ENCODE measurements at places on chromosomes 6 and 20. TPM values are rescaled to one million over a fixed set of nuclear protein-coding genes. Genes with fewer than 3 reads are reported as not detected.

DNA sequence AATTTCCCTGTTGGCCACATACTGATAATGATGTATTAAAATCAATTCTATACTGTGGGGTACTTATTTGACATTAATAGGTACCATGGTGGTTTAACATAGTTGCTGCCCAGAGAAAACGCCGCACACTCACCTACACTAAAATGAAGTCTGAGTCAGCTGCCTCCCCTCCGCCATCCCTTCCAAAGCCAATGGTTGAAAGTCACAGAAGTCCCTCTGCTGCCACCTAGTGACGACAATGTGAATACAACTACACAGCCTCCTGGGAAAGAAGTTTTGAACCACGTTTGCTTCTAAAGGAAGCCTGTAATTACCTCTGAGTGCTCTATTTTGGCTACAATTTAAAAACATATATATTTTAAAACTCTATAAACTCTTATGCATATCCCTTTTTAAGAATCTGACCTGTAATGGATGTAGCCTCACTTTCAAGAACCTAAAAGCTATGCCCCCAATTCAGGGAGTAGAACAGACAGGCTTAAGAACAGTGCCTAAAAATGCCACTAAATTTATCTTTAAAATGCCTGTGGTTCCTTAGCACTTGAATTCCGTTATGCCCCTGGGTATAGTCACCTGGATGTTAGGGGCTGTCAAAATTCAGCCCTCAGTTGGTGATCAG, 20.6 kb upstream of the ECI2 start:
- DNase-seq = peak; percentile 90

GRCh38 chr6:104855507-104855906, 4.2 kb downstream of the HACE1 start:
- peak; percentile 16 for DNase-seq

- DNase-seq = no peak
Observed at GRCh38 chr6:121498481-121499276, 63.2 kb downstream of the GJA1 start.

CDH22 gene
- not detected for total RNA-seq

GRCh38 chr6:26613201-26613600, 16.4 kb downstream of the ABT1 start:
- DNase-seq = no peak

GRCh38 chr6:131976545-131977061, 25.4 kb upstream of the CCN2 start:
- DNase-seq = no peak

AMD1 gene
- total RNA-seq = 133 TPM

DNA sequence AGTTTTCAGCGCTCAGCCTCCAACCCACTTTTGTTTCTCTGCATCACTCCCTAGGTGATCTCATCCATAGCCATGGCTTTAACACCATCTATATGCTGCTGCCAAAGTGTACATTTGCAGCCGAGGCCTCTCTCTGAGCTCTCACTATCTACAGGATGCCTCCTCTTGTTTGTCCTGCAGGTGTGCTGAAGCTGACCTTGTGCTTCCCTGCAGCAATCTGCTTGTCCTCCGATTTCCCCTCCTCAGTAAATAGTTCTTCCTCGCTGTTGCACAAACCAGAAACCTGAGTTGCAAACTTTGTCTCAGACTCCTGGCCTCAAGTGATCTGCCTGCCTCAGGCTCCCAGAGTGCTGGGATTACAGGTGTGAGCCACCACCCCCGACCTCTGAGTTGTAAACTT, 3.7 kb upstream of the TXNDC5 start:
- DNase-seq = no peak

GRCh38 chr6:10540073-10540746, 19.1 kb downstream of the GCNT2 start:
- no peak for DNase-seq

All from Daoy (cell line).